ENCODE measurements at places on chromosomes 5 and 9.

- no peak for DNase-seq
Measured at GRCh38 chr5:54022223-54022622, 288.1 kb downstream of the ARL15 start.

- DNase-seq: peak; percentile 79
Measured at GRCh38 chr9:136081113-136081825, 13.8 kb downstream of the NACC2 start.

DNA sequence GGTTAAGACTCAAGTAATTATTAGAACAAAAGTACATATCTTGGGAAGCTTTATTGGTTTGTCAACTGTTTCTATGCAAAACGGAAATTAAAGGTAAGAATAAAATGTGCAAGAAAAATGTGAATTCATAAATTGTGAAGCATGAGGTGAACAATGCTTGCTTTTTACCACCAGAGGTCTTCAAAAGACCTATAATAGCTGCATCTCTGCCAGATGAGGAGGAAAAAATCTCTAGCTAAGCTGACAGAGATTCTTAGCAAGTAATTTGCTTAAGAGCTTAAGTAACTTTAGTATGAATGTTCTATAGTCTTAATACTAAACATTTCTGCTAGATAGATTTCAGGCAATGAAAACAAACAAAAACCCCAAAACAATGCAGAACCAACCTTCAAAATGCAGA, 54.1 kb downstream of the MRPS30 start:
- DNase-seq: no peak

DNA sequence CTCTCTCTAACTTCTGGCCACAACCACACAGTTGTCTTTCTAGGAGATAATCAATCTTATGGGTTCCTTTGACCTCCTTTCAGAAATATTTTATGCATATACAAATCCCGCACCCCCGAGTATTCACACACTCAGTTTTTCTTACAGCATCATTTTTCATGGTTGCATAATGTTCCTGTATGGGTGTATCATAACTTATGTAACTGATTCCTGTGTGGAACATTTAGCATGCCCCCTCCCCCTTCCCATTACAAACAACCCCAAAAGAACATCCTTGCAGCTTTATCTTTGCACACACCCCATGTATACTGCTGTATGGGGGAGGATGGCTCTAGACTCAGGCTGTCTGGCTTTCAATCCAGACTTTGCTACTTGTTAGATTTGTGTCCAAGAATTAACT, 93.8 kb downstream of the PSD2 start:
- no peak for DNase-seq

GRCh38 chr5:32092938-32093812, 80.9 kb downstream of the GOLPH3 start:
- peak; percentile 92 for DNase-seq

- DNase-seq: no peak
Measured at GRCh38 chr5:172002310-172002709, 4.1 kb downstream of the FBXW11 start.

DNA sequence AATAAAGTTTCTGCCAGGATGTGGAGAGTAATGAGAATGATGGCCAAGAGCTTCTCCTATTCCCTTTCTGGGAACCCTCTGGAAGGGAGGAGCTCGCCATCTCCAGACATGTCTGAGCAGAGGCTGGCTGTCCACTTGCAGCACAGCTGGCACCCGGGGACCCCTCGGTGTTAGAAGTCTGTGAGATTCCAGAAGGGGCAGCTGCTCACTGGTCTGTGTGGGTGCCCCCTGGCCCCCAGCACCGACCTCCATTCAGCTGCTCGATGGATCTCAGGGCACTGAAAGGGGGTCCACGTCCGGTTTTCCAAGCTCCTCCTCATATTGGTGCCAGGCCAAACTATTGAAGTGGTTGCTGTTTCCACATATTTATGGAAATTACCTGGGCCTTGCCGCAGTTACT, 3.6 kb upstream of the FAM163B start:
- no peak for DNase-seq

GRCh38 chr5:97297063-97297703, 114.1 kb upstream of the RIOK2 start:
- DNase-seq: peak; percentile 56

Data from kidney (tissue), 22 donors.